ENCODE measurements at places on chromosomes 6 and 20. TPM values are rescaled to one million over a fixed set of nuclear protein-coding genes. Genes with fewer than 3 reads are reported as not detected.

- no peak overlapping the region for H3K27ac ChIP-seq
- H3K4me3 ChIP-seq = no peak overlapping the region
- no peaks in the 10 kb centered on the region for H3K36me3 ChIP-seq
These were observed 82.1 kb downstream of the PTPRA start for GRCh38 chr20:2955257-2955970.

The RNF144B gene
- 6.5 TPM for total RNA-seq

The GPR6 gene
- total RNA-seq = not detected

The GSTA4 gene
- 34.7 TPM for total RNA-seq

- no peaks in the 10 kb centered on the region for H3K36me3 ChIP-seq
- peaks cover 10% of the 10 kb centered on the region for H3K4me1 ChIP-seq
- no peak overlapping the region for H3K4me3 ChIP-seq
- H3K27me3 ChIP-seq = no peaks in the 10 kb centered on the region
These were observed 147.8 kb downstream of the ARID1B start for GRCh38 chr6:156925026-156925425.

The RNF182 gene
- total RNA-seq = 2.1 TPM

- no peaks in the 10 kb centered on the region for H3K36me3 ChIP-seq
- H3K27me3 ChIP-seq = no peaks in the 10 kb centered on the region
- H3K4me1 ChIP-seq = peaks cover 27% of the 10 kb centered on the region
- no peak overlapping the region for H3K4me3 ChIP-seq
- no peak overlapping the region for H3K27ac ChIP-seq
These were observed 171.6 kb upstream of the CITED2 start for GRCh38 chr6:139546106-139546472.

GRCh38 chr20:8722277-8722928 lies 346.5 kb upstream of the PLCB4 start:
- no peak overlapping the region for H3K4me3 ChIP-seq
- no peaks in the 10 kb centered on the region for H3K27me3 ChIP-seq
- peaks cover 17% of the 10 kb centered on the region for H3K4me1 ChIP-seq

DNA sequence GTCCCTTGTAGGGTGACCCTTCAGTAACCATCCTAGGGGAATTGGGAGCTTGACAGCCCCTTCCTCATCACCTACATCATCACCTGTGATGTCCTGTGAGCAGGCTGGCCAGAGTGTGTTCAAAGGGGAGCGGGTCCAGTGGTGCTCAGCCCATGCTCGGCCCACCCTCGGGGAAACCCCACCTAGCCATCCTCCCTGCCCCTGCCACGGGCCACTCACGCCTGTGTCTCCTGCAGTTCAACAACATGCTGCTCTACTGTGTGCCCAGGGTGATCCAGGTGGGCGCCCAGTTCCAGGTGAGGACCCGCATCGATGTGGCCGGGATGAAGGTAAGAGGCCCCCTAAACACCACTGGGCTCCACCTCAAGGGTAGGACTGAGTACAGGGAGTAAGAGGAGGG lies 10.1 kb downstream of the FGD2 start:
- H3K4me1 ChIP-seq = peaks cover 5% of the 10 kb centered on the region
- no peak overlapping the region for H3K27ac ChIP-seq
- H3K27me3 ChIP-seq = no peaks in the 10 kb centered on the region
- no peak overlapping the region for H3K4me3 ChIP-seq
- H3K36me3 ChIP-seq = no peaks in the 10 kb centered on the region

The GGTLC1 gene
- total RNA-seq = not detected

DNA sequence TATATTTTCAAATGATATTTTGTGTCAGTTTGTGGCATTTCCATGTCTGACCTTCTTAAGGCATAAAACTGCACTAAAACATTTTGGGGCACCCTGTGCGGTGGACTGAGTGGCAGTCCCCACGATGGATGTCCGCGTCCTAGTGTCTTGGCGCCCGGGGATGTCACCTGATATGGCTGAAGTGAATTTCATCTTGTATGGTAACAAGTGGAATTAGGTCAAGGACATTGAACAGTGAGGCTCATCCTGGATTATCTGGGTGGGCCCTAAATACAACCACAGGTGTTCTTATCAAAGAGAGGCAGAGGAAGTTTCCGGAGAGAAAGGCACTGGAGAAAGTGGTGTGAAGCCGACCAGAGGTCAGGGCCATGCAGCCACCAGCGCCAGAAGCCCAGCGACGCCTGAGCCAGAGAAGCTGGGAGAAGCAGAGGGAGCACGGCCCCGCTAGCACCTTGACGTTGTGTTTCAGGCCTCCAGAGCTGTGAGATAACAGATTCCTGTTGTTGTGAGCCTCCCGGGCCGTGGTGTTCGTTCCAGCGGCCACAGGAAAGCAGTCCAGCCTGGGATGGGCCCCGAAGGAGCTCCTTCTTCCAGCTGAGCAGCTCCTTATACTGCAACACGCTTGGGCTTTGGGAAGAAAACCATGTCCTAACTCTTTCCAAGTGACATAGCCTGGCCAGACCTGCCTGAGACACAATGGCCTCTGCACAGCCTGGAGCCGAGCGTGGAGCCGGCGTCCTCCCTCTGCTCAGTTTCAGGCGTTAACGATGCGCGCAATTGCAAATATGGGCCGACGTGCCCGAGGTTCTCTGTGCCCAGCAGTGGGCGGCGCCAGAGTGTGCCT lies 22.5 kb downstream of the THBS2 start:
- DNase-seq = peak; percentile 33
- no peaks in the 10 kb centered on the region for H3K36me3 ChIP-seq
- H3K4me1 ChIP-seq = no peaks in the 10 kb centered on the region
- H3K4me3 ChIP-seq = no peak overlapping the region
- H3K27me3 ChIP-seq = no peaks in the 10 kb centered on the region

The GHRH gene
- not detected for total RNA-seq

- H3K27me3 ChIP-seq = no peaks in the 10 kb centered on the region
- no peaks in the 10 kb centered on the region for H3K4me1 ChIP-seq
- no peak overlapping the region for H3K4me3 ChIP-seq
- no peak overlapping the region for H3K27ac ChIP-seq
These were observed 8.0 kb downstream of the EIF2S2 start for GRCh38 chr20:34104059-34104458.

DNA sequence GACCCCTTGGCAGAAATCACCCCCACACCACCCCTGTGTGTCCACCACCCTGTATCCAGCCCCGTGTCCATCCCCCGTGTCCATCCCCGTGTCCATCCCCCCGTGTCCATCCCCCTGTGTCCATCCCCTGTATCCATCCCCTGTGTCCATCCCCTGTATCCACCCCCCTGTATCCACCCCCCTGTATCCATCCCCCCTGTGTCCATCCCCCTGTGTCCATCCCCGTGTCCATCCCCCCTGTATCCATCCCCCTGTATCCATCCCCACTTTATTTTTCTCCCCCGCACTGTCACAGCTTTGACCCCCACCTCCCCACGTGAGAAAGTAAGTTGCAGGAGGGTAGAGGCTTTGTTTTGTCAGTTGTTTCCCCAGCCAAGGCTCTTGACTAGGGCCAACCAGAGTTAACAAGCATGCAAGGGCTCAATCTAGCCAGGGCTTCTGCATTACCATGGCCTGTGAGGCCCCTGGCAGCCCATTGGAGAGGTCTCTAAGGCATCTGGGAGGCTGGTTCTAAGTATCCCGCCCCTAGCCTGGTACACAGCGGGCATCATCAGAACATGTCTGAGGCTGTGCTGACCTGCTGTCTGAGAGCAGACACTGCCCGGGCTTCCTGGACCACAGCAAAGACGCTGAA lies 18.1 kb upstream of the SIRPA start:
- no peak overlapping the region for H3K27ac ChIP-seq
- no peaks in the 10 kb centered on the region for H3K27me3 ChIP-seq
- H3K4me3 ChIP-seq = no peak overlapping the region
- DNase-seq = no peak
- H3K36me3 ChIP-seq = no peaks in the 10 kb centered on the region
- H3K4me1 ChIP-seq = peaks cover 7% of the 10 kb centered on the region

DNA sequence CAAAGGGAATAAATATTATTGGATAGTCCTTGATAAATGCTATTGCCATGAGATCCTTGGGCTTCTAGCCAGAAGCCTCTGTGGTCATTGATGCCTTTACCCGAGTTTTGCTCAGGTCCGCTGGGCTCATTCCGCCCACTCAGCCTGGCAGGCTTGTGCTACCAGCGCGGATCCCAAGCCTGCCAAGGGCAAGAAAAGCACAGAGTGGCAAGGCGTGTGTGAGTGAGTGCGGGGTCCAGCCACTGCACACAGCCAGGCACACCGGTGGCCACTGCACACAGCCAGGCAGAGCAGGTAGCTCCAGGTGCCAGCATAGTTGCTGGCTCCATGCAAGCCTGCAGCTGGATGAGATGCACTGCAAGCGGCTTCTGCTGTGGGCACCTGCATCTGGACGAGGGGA lies 38.7 kb downstream of the STK38 start:
- DNase-seq = no peak
- H3K27me3 ChIP-seq = no peaks in the 10 kb centered on the region
- no peaks in the 10 kb centered on the region for H3K36me3 ChIP-seq
- no peaks in the 10 kb centered on the region for H3K4me1 ChIP-seq

- H3K27ac ChIP-seq = no peak overlapping the region
- H3K4me1 ChIP-seq = no peaks in the 10 kb centered on the region
- H3K27me3 ChIP-seq = no peaks in the 10 kb centered on the region
These were observed 16.1 kb upstream of the HFE start for GRCh38 chr6:26071135-26071534.

The RTF2 gene
- total RNA-seq = 63.3 TPM

The SSTR4 gene
- not detected for total RNA-seq

The FOXF2 gene
- 0.22 TPM for total RNA-seq

The HLA-DQB2 gene
- 1.5 TPM for total RNA-seq

The GJA1 gene
- 44.1 TPM for total RNA-seq

DNA sequence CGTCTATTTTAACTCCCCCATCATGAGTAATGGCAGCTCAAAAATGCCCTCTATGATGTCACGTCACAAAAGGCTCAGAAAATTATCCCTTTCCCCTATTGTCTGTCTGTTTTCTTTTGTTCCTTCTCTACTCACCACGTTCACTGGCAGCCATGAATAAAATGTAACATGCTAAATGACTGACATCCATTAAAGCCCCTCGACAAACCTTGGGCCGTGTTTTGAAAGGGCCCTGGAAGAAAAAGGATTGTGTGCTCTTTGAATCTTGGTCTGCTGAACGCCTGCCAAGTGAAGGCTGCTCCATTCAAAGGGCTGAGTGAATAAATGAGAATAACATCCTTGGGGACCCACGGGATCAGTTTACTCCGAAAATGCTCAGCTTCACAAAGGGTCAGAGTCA lies 118.7 kb downstream of the RPS12 start:
- no peaks in the 10 kb centered on the region for H3K36me3 ChIP-seq
- H3K4me3 ChIP-seq = no peak overlapping the region
- no peak overlapping the region for H3K27ac ChIP-seq
- no peaks in the 10 kb centered on the region for H3K4me1 ChIP-seq
- H3K27me3 ChIP-seq = no peaks in the 10 kb centered on the region

DNA sequence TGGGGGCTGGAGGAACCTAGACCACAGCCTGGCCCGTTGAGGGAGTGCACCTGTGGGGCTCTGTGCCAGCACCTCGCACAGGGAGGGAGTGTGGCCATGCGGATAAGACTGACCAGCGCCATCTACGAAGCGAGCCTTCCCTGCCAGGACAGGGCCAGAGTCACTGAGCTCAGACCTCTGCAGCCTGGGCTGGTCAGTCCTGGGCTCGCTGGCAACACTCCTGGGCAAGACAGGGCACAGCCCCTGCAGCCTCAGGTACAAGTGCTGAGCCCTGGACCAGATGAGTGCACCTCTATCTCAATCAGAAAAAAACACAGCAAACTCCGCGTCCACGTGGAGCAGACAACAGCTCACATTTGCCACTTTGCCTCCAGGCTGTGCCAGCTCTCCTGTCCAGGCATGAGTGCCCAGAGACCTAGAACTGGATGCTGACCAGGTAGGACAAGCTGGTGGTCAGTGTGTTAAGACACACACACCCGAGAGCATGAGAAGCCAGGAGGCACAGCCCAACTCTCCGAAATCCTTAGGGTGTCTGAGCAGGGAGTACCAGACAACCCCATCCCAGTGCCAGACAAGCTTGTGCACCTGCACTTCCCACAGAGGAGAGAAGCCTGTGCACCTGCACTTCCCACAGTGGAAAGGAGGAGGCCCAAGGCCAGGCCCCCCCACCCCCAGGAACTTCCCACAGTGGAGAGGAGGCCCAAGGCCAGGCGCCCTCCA lies 4.9 kb downstream of the ARFRP1 start:
- no peak overlapping the region for H3K27ac ChIP-seq
- DNase-seq = peak; percentile 4
- H3K4me3 ChIP-seq = no peak overlapping the region
- no peaks in the 10 kb centered on the region for H3K36me3 ChIP-seq
- no peaks in the 10 kb centered on the region for H3K27me3 ChIP-seq
- H3K4me1 ChIP-seq = peaks cover 26% of the 10 kb centered on the region

DNA sequence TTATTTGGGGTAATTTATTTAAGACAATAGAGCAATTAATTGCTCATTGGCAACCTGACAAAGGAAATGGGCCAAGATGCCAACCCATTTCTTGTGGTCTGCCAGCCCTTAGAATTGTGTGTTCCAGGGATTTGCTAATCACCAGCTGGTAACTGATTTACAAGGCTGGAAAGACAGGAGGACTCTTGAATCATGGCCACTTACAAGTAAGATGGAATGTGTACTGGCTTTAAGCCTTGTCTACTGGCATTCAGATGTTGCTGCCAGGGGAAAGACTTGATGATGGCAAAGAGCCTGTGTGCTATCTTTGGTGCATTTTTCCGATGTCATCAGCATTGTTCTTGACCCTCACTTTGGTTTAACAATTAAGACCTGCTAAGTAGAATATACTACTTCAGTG lies 91.0 kb downstream of the BCKDHB start:
- H3K4me1 ChIP-seq = no peaks in the 10 kb centered on the region
- DNase-seq = no peak
- H3K27me3 ChIP-seq = no peaks in the 10 kb centered on the region
- H3K4me3 ChIP-seq = no peak overlapping the region

The MAD2L1BP gene
- 21.6 TPM for total RNA-seq

DNA sequence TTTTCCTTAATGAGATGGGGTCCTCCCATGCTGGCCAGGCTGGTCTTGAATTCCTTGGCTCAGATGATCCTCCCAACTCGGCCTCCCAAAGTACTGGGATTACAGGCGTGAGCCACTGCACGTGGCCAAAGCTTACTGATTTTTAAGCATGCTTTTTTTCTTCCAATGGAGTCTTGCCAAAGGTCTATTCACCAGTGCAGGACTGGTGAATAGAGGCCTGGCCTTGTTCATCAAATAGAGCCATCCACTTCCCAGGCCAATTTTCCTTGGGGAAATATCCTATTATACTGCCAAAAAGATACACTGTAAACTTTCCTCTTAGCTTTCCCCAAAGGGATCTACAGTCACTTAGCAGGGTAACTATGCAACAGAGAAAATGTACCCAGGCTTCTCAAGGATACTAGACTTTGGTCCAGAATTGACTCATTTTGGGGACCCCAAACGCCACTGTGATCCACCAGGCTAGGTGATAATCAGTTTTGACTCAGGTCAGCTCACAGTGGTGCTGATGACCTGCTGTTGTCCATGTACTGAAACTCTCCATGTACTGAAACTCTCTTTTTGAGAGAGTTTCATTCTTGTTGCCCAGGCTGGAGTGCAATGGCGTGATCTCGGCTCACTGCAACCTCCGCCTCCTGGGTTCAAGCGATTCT lies 91.8 kb downstream of the REPS1 start:
- no peaks in the 10 kb centered on the region for H3K4me1 ChIP-seq
- no peaks in the 10 kb centered on the region for H3K36me3 ChIP-seq
- no peaks in the 10 kb centered on the region for H3K27me3 ChIP-seq
- no peak overlapping the region for H3K4me3 ChIP-seq
- no peak overlapping the region for H3K27ac ChIP-seq
